ENCODE measurements at places on chromosomes 3 and 15.
A peak's percentile ranks its signal among the peaks of the same experiment; 100 is the strongest.

GRCh38 chr15:90143166-90143655 is 40.9 kb upstream of the IDH2 start:
- DNase-seq, result peak; percentile 18

- peak; percentile 92 for DNase-seq
Observed at GRCh38 chr15:60407415-60407805, 9.6 kb upstream of the ANXA2 start.

DNA sequence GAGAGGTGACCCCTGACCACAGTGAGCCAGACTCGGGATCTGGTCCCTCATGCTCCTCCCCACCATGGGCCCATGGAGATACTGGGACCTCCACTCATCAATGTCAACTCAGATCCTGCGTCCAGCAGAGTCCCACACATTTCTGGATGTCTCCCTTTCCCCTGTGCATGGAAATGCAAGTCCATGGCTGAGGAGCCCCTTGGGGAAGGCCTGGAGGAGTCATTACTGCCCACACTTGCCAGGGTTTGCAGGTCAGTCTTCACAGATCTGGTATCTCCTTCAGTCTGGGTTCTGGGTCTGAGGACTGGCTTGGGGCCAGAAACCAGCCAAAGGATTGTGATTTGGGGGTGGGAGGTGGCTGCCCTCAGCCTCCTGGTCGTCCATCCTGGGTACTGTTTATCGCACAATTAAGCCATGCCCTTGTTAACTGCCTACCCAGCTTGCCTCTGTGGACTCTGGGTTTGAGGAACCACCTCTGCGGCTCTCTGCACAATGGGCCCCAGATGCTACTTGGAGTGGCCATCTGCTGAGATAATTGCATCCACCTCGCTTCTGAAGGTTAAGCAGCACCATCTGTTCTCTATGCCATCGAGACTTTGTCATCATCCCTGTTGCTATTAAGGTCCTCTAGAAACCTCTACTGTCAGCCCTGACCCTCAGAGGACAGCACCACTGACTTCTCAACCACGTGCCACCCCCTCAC is 49.9 kb upstream of the KLF13 start:
- no peak for DNase-seq

- DNase-seq, result peak; percentile 38
Observed at GRCh38 chr3:58487140-58487886, 4.6 kb upstream of the KCTD6 start.

- DNase-seq, result peak; percentile 89
Observed at GRCh38 chr3:190811775-190812480, 50.6 kb downstream of the GMNC start.

DNA sequence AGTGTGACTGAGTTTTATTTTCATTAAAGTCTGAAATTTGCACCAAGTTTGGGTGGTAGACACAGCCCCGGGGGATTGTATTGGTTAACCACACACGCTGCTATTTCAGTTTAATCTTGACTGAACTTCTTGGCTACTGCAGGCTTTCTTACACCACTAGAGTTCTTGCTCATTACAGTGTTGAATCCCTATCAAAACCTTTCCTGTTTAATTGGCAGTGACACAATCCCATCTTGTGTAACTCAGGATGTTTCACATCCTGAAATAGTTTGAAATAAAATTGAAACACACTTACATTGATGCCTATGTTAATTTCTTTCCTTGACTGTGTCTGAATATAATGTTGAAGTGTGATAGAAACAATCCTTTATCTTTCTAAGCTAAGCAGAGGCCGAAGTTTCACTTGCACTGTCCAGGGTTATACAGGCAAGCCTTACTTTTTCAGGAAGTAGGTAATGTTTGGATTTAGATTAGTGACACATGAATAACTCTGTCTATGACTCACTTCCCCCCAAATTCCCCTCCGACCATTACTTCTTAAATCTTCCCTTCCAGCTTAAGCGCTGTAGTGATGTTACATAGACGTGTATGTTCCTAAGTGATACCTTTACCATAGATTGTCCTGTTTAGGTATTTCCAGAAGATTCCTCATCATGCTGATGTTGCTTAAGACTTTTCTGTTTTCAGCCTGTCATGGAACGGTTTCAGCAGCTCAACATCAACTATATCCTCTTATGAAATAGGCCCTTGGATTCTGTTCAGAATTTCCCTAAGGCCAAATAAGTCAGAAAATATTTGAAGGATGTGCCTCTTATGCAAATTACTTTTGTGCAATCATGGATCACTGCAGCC is 16.8 kb downstream of the ATG7 start:
- peak; percentile 85 for DNase-seq

DNA sequence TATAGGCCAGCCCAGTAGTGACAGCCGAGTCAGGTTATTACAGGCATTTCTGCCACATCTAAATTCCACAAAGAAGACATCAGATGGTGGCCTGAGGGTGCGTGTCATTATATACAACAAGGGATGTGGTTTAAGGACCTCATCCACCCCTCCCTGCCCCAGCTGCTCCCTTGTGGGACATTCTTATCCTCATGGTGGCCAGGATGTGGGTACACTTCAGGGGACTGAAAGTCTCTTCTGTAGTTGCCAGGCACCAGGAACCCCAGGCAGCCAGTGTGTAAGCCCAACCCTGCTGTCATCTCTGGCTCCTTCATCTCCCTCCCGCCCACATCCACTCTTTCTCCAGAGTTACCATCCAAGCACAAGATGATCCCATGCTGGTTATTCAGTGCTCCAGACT is 224.9 kb upstream of the TOPAZ1 start:
- DNase-seq, result no peak

GRCh38 chr15:70523616-70524015 is 239.7 kb downstream of the UACA start:
- DNase-seq, result no peak

DNA sequence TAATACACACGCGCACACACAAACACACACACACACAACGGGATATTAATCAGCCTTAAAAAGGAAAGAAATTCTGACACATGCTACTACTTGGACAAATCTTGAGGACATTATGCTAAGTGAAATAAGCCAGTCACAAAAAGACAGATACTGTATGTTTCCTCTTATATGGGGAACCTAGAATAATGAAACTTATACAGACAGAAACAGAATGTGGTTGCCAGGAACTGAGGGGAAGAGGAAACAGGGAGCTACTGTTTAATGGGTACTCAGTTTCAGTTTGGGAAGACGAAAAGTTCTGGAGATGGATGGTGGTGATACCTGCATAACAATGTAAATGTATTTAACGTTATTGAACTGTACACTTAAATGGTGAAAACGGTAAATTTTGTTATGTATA is 20.2 kb downstream of the ICE2 start:
- DNase-seq, result no peak

DNA sequence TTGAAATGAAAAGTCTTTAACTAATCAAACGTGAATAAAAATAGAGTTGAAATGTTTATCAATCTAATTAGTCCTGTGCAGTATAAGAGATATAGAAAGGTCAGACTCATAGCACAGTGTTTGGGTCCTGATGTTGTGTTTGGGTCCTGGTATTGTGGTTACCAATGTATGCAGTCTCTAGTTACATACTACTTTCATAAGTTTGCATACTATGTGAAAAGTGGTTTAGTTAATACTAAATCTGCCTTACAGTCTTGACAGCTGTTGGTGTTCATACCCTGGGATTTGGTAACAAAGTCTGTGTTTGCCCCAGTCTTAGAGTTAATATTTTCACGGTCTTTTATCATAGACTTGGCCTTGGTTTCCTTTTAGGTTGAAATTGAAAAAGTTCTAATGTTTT is 41.7 kb downstream of the KIF15 start:
- DNase-seq, result no peak

- DNase-seq, result no peak
Observed at GRCh38 chr3:162200836-162201235, 704.2 kb downstream of the OTOL1 start.

DNA sequence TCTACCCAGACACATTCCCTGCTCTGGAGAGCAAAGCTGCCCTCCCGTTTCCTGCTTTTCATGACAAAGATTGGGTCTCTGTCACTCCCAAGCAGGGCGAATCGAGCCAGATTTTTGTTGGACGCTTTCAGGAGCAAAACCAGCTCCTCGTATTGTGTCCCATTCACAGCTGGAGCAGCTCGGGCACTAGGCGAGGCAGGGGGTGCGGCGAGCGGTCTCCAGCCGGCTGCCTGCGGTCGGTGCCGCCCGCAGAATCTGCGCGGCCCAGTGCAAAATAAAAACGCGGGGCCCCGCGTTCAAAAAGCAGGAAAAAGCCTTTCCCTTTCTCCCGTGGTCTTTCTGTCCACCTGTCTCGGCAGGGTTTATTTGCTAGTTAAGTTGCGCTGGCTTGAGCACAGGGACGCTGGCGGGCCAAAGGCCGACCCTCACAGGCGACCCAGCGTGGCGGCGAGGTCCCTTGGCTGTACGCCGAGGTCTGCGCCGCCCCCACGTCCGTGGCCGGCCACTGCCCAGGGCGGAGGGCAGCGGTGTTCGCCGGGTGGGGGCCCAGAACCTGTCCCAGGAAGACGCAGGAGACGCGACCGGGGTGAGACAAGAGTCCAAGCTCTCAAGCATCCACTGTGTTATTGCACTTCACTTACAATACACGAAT is 71.2 kb downstream of the CYP19A1 start:
- peak; percentile 49 for DNase-seq

DNA sequence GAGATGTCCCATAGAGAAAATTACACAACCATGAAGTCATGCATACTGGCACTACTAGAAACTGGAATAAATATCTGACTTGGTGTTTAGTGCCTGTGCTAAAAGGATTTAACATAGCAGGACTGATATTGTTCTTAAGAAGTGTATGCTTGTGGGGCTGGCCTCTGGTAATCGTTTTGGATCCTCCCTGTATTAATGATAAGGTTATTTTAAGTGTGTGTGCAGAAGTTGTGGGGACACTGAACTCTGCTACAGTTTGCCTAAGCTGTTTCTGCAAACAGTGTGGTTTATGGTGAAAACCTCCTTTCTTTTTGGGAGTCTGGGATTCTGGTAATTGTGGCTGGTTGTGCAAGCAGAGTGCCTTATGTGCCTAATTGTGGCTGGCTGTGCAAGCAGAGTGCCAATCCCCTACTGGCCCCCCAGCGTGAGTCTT is 120.8 kb downstream of the CLASP2 start:
- DNase-seq, result peak; percentile 8

DNA sequence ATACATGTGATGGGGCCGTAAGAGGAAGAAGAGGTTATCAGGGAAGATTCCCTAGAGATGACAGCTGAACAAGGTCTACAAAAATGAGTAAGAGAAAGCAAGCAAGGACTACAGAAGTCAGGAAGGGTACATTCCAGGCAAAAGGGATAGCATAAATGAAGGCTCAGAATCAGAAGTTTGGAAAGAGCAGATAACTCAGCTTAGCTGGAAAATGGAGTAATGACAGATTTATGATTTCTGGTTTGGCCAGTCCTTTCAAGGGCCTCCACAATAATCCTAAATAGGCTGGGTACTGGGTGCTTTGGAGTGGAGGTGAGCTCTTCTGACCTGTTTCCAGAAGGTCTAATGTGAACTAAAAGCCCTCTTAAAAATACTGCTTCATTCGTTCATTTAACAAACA is 110.7 kb downstream of the MYO5A start:
- DNase-seq, result no peak

DNA sequence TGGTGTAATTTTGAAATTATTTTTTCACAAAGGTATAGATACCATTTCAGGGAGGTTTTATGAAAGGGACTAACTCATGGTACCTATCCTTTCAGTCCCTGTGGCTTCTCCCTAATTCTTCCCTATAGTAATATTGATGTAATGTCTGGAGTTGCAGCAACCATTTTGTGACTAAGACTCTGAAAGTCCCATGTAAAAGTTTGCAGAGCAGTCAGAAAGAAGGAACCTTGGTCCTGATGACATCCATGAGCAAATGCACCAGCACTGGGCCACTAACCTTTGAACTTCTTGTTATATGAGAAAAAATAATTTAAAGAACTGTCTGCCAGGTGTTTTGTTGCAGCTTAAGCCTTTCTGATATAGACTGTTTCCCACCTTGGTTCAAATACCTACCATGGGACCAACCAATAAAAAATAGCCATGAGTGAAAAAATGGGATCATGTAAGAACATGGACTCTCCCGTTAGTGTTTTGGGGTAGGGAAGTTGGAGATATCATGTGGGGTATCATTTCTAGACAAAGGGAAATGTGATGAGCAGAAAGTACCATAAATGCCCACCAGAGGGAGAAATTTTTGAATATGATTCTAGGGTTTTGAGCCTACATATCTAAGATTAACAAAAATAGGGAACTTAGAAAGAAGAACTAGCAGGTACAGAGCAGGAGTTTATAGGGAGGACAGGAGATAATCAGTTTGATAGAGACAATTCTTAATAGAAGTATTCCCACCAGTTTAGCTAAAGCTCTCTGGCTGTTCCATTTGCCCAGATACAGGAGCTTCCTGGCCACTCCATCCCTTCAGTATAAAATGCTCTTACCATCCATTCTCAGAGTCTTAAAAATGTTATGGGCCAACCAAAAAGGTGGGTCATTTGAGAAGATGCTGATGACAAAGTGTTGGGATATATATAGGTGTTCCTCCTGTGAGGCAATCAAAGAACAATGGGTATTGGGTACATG is 3.4 kb upstream of the CPOX start:
- DNase-seq, result peak; percentile 79

DNA sequence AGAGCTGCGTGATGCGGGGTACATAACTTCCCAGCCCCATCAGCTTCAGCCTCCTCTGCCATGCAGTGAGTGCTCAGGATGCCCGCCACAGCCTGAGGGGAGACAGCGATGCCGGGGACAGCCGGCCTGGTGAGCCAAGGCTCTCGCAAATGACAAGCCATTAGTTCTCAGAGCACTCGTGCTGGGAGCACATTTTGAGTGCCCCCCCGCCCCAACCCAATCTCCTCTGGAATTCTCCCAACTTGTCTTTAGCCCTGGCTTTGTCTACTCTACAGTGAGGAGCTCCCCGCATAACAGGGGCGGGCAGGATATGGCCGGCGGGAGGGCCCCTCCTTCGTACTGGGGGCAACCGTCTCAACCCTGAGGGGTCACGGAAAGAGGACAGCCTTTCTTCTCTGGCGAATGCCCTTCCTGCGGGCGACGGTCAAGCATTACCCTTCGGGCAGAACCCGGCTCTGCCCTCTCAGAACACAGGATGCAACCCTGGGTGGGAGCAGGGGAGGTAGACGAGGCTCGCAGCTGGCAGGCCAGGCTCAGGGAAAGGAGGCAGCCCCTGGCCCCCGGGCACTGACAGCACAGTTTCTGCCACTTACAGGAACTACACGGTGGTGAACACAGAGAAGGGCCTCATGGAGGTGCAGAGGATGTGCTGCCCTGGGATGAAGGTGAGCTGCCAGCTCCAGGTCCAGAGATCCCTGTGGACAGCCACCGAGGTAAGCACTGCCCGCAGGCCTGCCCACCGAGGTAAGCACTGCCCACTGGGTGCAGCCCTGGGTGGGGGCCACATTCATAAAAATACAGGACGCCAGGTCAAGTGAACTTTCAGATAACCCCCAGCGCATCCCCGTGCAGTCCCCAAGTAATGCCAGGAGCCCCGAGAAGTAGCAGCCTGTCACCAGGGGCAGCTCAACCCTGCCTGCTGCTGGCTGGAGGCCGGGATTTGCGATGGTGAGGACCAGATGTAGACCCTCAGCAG is 141.7 kb downstream of the LRRK1 start:
- DNase-seq, result no peak

DNA sequence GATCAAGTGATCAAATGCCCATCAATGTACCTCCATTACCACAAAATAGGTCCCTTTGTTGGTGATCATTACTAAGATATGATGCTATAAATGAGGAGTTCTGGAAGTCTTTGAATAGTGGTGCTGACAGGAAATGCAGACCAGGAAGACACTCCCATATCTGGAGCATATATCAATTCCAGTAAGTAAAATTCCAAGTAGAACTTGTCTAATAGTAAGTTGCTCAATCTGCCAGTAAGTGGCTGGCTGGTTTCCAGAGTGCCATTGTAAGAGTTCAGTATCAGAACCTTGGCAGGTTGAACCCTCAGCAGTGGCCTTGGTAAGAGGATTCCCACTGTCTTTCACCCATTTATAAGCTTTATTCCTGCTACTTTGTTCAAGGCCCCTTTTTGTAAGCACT is 379.9 kb upstream of the RBMS3 start:
- peak; percentile 53 for DNase-seq

Measured in adipocyte (in vitro differentiated cells).